NCI-H446 treated with DMSO at 0.1 percent for 48 hours (cell line): ENCODE measurements at places on chromosomes 12 and 14.
A peak's percentile ranks its signal among the peaks of the same experiment; 100 is the strongest.

GRCh38 chr12:130186651-130187268 is 24.5 kb downstream of the FZD10 start:
- no peak for DNase-seq

- peak; percentile 45 for DNase-seq
These were observed 49.6 kb downstream of the LRCOL1 start for GRCh38 chr12:132560614-132561426.

- DNase-seq, result no peak
These were observed 1.3 kb downstream of the CLEC7A start for GRCh38 chr12:10128687-10129086.

DNA sequence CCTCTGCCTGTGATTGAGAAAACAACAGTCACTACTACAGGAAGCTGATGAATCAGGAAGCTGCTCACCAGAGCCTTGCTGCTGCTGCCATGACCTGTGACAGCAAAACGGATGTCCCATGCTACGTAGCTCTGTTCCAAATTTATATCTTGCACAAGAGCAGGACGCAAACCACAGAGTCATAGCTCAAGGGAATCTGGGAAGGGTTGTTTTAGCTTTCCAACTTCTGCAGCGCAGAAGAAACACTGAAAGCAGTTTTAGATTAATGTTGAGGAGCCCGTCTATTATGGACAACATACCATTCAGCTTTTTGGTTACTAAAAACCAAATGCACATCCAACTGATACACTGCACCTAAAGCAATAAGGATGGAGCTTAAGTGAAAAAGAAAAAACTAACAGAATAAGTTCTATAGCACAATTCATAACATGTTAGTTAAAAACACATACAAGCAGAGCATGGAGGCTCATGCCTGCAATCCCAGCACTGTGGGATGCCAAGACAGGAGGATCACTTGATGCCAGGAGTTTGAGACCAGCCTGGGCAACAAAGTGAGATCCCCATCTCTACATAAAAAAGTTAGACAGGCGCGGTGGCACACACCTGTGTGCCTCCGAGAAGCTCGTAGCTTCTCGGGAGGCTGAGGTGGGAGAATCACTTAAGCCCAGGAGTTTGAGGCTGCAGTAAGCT is 1.7 kb upstream of the ANKRD33 start:
- no peak for DNase-seq

DNA sequence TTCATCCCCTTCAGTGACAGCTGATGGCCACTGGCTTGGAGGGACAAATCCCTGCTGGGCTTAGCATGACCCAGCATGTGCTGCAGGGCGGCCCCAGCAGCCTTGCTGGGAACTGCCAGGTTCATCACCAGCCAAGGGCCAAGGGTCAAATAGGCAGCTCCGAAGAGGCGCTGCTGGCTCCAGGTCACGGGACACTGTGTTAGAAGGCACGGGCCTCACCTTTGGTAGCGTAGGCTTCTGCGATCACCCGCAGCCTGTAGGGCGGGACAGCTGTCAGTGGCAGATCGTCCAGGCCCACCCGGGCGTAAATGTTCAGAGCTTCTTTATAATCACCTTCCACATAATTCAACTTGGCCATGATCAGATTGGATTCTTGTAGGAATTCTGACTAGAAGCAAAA is 35.7 kb downstream of the TTC7B start:
- no peak for DNase-seq
